ENCODE measurements at places on chromosomes 12 and 14.

- DNase-seq, result peak; percentile 10
These were observed 598 bp downstream of the RASSF9 start for GRCh38 chr12:85835426-85836196.

DNA sequence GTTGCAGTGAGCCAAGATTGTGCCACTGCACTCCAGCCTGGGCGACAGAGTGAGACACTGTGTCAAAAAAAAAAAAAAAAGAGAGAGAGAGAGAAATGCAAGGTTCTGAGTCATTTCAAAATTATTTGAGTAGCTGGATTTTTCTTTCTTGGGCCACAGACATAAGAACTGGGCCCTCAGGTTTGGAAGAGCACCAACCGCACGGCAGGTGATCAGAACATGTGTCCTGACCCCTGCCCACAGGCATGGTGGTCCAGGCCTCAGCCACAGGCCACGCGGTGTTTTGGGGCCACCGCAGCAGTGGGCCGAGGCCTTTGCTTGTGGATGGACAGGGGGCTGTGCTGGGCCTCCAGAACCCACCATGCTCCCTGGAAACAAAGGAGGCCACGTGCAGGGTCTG, 126.7 kb downstream of the CALM1 start:
- DNase-seq, result peak; percentile 45

GRCh38 chr14:37124614-37125013, 47.8 kb downstream of the SLC25A21 start:
- DNase-seq, result no peak

- no peak for DNase-seq
These were observed at the start of gene JAG2 for GRCh38 chr14:105168496-105168978. TSS of gene JAG2 (minus strand) at chr14:105168776. CDS start at chr14:105168420, 356 bp downstream.

DNA sequence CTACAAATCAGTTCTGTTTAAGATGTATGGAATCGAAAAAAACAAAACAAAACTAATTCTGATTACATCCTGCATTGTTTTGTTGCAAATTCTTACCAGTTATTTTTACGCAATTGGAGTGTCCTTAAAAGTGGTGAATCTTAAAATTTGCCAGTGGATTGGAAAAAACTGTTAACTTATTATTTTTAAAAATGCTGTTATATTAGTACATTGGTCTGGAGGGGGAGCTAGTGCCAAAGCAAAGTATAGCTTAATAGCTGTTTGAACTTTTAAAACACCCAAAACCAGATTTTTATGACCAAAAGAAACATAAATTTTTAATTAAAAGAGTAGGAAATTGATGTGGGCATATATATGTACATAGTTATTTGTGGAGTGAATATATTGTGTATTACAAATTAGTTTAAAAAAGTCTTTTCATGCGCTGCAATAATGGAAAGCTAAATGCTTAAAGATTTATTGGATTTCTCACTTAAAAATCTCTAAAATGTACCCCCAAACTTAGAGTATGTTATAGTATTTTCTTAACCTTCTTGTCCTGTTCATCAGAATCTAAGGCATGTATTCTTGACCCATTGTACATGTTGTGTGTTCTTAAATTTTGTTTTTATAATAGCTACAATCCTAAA, 2.5 kb downstream of the FUT8 start:
- peak; percentile 50 for DNase-seq

- DNase-seq, result no peak
These were observed 846 bp downstream of the MYO1A start for GRCh38 chr12:57049119-57049446.

GRCh38 chr14:105475269-105476096, 862 bp downstream of the CRIP2 start:
- peak; percentile 18 for DNase-seq

- DNase-seq, result peak; percentile 40
These were observed 624 bp downstream of the M6PR start for GRCh38 chr12:8948701-8949341.

DNA sequence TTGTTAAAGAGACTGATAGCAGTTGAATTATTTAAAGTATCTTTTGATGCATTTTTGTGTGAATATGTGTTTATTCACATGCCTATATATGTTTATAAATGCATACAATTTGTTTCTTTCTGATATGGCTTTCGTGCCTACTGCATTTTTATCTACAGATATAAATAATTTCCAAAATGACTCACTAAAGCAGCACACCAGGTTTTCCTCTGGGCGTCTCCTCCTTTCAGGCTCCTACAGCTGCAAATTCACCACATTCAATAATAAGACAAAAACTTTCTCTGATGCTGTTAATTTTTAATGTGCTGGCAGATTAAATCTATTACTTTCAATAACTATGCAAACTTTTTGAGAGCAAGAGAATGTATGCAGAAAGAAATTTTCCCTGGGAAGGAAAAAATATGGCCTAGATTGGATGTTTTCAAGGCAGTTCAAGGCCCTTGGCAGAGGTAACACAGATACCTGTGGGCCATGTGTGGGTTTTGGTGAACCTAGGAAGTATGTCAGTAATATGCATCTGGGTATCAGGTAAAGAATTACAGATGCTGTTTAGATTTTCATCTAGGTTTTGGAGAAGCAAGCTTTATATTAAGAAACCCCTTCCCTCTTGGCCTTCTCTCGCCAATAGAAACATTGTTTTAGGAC, 381.8 kb downstream of the EGLN3 start:
- DNase-seq, result no peak

DNA sequence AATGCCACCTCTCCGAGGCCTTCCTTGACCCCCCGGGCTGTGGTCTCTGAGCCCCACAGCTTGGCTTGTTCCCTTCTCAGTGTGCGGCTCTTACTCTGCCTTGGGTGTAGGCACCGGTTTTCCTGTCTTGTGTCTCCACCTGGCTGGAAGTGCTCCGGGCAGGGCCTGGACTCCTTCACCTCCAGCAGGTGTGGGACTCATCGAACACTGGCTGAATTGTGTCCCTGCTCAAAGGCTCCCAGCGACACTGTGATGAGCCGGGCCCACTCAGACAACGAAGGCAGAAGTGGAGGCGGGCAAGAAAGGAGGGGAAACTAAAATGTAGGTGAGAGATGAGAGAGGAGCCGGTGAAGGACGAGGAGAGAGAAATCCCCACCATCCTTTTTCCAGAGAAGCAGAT, 18.0 kb downstream of the TMEM63C start:
- DNase-seq, result no peak

- DNase-seq, result no peak
These were observed 52.7 kb upstream of the NR2C1 start for GRCh38 chr12:95126076-95126475.

GRCh38 chr12:50221228-50222008, 54.2 kb upstream of the CERS5 start:
- peak; percentile 91 for DNase-seq

DNA sequence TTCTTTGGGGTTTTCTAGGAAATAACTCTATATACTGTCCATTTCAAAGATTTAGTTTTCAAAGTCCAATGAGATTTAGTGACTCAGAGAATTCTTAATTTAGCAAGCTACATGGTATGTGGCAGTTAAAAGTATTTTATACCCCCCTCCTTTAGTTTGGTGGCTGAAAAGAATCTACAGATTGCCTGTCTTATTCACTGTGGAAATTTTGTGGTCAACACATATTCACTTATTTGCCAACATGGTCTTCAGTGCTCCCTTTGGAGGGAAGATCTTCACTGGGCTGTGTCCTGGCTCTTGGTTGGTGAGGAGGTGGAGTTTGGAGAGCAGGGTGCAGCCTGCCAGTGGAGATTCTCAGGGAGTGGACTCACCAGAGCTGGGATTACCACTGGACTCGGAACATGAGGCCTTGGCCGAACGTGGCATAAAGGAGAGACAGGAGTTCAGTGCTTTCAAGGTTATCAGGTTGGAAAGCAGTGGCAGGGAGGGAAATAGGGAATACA, 39.8 kb downstream of the SAMD4A start:
- peak; percentile 83 for DNase-seq

- DNase-seq, result peak; percentile 43
These were observed 47.9 kb upstream of the PLEKHG7 start for GRCh38 chr12:92654929-92655328.

DNA sequence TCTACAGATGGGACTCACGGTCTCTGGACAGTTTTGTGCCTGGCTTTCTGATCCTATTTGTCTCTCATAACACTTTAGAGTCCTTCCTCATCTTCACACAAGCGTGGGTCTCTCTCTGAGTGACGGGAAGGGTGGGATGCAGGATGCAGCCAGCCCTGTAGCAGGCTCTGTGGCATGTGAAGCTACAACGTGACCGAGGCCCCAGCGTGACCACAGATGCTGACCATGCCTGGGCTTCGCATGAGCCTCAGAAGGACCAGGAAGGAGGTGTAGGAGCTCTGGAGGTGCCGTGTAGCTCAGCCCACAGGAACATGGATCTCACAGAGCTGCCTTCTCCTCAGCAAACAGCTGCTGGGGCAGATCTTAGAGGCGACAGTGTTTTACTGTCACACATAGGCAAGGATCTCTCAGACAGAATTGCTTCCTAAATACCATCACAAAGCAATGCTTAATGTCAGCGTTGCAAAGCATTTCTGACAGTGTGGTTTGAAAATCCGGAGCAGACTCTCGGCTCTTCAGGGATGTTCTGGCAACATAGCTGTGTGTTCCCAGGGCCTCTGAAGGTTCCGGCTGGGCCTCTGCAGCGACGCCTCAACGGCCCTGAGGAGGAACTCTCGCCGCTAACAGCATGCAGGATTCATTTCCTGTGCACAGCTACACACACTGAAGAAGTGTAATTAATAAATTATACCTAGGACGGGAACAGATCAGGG, 21.9 kb downstream of the ANKLE2 start:
- no peak for DNase-seq

- DNase-seq, result peak; percentile 19
These were observed 74.4 kb downstream of the PRKD1 start for GRCh38 chr14:29853272-29853671.

DNA sequence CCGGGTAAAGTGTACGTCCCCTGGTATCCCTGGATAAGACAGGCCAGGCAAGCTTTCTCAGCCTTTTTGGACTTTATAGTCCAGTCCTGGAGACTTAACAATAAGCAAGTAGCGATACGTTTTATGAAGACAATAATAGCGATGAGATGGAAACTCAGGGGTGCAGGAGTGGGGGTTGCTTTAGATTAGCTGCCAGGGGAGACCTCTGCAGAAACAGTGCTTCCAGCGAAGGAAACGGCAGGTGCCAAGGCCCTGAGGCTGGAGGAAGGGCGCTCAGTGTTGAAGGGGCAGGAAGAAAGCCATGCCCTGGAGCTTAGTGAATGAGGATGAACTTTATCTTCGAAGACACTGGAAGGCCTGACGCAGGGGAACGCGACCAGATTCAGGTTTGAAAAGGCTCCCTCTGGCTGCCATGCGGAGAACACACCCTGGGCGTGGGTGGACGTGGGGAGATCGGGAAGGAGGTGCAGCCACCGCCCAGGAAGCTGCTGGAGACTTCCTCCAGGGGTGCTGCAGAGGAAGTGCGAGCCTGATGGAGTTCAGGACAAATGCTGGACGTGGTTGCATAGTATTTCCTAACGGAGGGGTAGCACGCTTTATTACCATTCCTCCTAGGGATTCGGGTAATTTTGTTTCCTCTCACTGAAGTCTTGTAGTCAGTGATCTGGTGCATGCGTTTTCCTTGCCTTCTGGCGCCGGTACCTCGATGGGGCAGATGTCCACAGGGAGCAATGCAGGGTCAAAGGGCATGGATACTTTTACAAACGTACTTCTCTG, 26.1 kb upstream of the UBC start:
- peak; percentile 87 for DNase-seq

DNA sequence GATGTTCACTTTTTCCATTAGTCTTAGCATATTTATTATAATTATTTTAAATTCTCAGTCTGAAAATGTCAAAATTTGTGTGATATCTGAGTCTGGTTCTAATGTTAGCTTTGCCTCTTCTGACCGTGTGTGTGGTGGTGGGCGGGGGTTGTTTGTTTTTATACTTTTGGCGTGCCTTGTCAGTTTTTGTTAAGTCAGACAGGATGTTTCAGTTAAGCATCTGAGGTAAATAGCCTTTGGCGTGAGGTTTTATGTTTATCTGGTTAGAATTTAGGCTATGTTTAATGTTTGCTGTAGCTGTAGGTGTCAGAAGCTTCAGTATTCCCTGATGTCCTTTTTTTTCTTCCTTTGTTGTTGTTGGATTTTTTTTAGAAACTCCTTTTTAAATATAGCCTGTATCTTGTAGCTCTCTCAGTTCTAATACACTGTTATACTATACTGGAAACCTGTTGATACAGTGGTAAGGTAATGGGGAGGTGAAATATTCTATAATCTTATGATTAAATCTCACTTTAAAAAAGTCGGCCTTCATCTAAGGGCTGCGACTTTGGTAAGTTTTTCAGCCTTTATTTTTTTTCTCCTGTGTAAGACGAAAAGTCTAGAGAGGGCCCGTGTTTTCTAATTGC, 111.6 kb downstream of the SCAF11 start:
- peak; percentile 24 for DNase-seq

- DNase-seq, result no peak
These were observed 73.1 kb downstream of the PAWR start for GRCh38 chr12:79617696-79618095.

DNA sequence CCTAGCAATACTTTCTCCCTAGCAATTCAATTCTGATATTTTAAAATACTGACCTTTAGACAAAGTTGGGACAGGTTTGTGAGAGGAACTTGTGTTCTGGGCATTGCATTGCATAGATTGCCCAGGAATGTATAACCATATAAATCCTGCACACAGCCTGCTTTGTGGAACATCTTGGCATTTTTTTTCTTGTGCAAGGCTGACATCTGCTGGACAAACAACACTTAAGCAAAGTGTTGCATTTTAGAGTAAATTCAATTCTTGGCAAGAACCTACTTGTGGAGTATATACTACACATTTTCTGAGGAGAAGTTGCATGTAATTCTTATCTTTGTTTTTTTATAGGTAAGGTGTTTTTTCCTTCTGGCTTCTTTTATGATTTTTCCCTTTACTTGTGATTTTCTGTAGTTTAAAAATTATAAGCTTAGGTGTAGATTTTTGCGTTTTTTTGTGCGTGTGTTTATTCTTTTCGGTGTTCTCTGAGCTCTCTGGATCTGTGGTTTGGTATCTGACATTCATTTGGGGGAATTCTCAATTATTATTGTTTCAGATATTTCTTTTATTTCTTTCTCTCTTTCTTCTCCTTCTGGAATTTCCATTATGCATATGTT, 26.4 kb downstream of the TESPA1 start:
- peak; percentile 72 for DNase-seq

GRCh38 chr14:57080691-57081090, 188.0 kb downstream of the EXOC5 start:
- no peak for DNase-seq

DNA sequence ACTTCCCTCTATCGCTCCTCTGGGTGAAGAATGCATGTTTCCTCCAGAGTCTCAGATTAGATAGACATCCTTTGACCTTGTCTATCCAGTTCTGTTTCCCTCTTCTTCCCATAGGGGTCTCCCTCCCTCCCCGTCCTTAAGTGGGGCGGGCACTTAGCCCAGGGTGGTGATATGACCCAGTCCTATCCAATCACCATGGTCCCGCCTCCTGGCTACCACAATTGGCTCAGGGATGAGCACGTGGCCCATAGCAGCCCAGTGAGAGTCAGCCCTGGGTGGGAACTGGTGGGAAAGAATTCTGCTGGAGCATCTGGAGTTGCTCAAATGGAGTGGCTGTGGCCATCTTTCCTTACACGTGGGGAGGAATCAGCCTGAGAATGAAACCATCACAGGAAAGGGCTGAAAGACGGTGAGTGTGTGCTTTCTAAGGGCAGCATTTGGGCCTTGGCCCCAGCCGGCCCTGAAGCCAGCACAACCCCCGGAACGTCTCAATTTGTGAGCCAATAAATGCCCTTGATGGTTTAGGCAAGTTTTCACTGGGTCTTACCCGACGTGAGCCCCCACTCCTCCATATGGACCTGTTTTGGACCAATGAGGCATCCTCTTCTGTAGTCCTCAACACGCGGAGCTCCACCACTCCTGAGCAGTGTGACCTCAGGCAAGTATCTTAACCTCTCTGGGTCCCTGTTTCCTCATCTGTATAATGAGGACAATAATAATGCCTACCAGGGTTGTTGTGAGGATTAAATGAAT, 14.4 kb upstream of the MLXIP start:
- DNase-seq, result peak; percentile 90

GRCh38 chr12:49972641-49973360, at the start of gene AQP6:
TSS of gene AQP6 (plus strand) at chr12:49972947. CDS start at chr12:49973174, 227 bp downstream.
- DNase-seq, result no peak
